Activated CD4-positive, alpha-beta T cell treated with anti-CD3 and anti-CD28 coated beads, Interleukin-2, amount 10 ng/mL, durations not matched to agents 7 days and 5 days (primary cell): ENCODE measurements at places on chromosomes 1 and 21. TPM values are rescaled to one million over a fixed set of nuclear protein-coding genes. Genes with fewer than 3 reads are reported as not detected.

The KMO gene
- total RNA-seq, result 0.12 TPM

The NR1I3 gene
- not detected for total RNA-seq

The FAM151A gene
- not detected for total RNA-seq

The DMRTB1 gene
- 0.15 TPM for total RNA-seq

The TEDDM1 gene
- total RNA-seq, result not detected

The SERPINC1 gene
- total RNA-seq, result 0.17 TPM

The CACNA1S gene
- not detected for total RNA-seq

The CFAP107 gene
- total RNA-seq, result not detected

The BEND5 gene
- 2.0 TPM for total RNA-seq

The ATXN7L2 gene
- 14.0 TPM for total RNA-seq

The DENND1B gene
- total RNA-seq, result 22.3 TPM

The TAL1 gene
- not detected for total RNA-seq

The AADACL4 gene
- not detected for total RNA-seq

The AZIN2 gene
- 4.1 TPM for total RNA-seq

The KIAA1614 gene
- 0.33 TPM for total RNA-seq

The USP33 gene
- 58.6 TPM for total RNA-seq

The KRTAP19-3 gene
- total RNA-seq, result not detected

The LCE1A gene
- total RNA-seq, result not detected

The LAPTM5 gene
- total RNA-seq, result 481 TPM

The AMY1C gene
- not detected for total RNA-seq

The RBP7 gene
- total RNA-seq, result not detected

The PTPRU gene
- total RNA-seq, result 0.22 TPM

The PAX7 gene
- total RNA-seq, result not detected

The PTPRC gene
- 700 TPM for total RNA-seq

The CFHR3 gene
- not detected for total RNA-seq

The CCDC30 gene
- 1.4 TPM for total RNA-seq

The RCSD1 gene
- total RNA-seq, result 152 TPM

The IQGAP3 gene
- 25.2 TPM for total RNA-seq

The NLRP3 gene
- 2.5 TPM for total RNA-seq

The YIPF1 gene
- total RNA-seq, result 20.6 TPM

The RPTN gene
- not detected for total RNA-seq
